ENCODE measurements at places on chromosomes 4 and X. TPM values are rescaled to one million over a fixed set of nuclear protein-coding genes. Genes with fewer than 3 reads are reported as not detected.

Gene STATH
- not detected for total RNA-seq

Gene MAGEA2
- not detected for total RNA-seq

Gene FGFRL1
- 31.1 TPM for total RNA-seq

Gene AMTN
- total RNA-seq, result 0.21 TPM

Gene KLHL2
- 15.2 TPM for total RNA-seq

Gene TEX11
- total RNA-seq, result not detected

Gene GABRB1
- not detected for total RNA-seq

Gene CENPVL1
- not detected for total RNA-seq

Gene CT45A5
- not detected for total RNA-seq

Gene SHROOM4
- total RNA-seq, result 1.0 TPM

Gene SEPSECS
- 3.3 TPM for total RNA-seq

Gene VSIG1
- total RNA-seq, result 0.85 TPM

Gene MAOB
- total RNA-seq, result not detected

Gene EMCN
- not detected for total RNA-seq

Gene TLR3
- total RNA-seq, result 2.4 TPM

Gene CXCL3
- 2.2 TPM for total RNA-seq

Gene INTS6L
- total RNA-seq, result 5.4 TPM

Gene CA5B
- total RNA-seq, result 2.7 TPM

Gene SHISA3
- 0.21 TPM for total RNA-seq

Gene FGF2
- 1.3 TPM for total RNA-seq

Gene MAGEC1
- not detected for total RNA-seq

Gene CC2D2A
- 10.8 TPM for total RNA-seq

Gene SCML2
- total RNA-seq, result 0.21 TPM

Gene PPP1R2C
- not detected for total RNA-seq

Gene ADH4
- total RNA-seq, result 0.07 TPM

Gene OPN1MW2
- not detected for total RNA-seq

Gene TKTL2
- total RNA-seq, result not detected

Gene ZFP92
- 0.21 TPM for total RNA-seq

Gene PRR32
- total RNA-seq, result not detected

Gene MAGEA1
- not detected for total RNA-seq

Gene USP17L27
- not detected for total RNA-seq

Gene KLB
- total RNA-seq, result 0.07 TPM

Gene WDR44
- 13.1 TPM for total RNA-seq

Gene SSX2B
- not detected for total RNA-seq

Gene XG
- 5.1 TPM for total RNA-seq

Gene CFI
- 0.21 TPM for total RNA-seq

Gene FAM149A
- 2.4 TPM for total RNA-seq

Gene CENPVL2
- not detected for total RNA-seq

Gene GPC4
- 3.3 TPM for total RNA-seq

Gene MMAA
- 2.0 TPM for total RNA-seq

Gene DCX
- total RNA-seq, result not detected

Gene PLK4
- 9.7 TPM for total RNA-seq
